ENCODE measurements at places on chromosomes 12 and 14.

GRCh38 chr14:78170203-78170602 is at the start of gene NRXN3:
Gene NRXN3, plus strand, starts transcription at chr14:78170373. Its CDS starts 72,721 bp downstream, at chr14:78243094.
- no peak for DNase-seq

DNA sequence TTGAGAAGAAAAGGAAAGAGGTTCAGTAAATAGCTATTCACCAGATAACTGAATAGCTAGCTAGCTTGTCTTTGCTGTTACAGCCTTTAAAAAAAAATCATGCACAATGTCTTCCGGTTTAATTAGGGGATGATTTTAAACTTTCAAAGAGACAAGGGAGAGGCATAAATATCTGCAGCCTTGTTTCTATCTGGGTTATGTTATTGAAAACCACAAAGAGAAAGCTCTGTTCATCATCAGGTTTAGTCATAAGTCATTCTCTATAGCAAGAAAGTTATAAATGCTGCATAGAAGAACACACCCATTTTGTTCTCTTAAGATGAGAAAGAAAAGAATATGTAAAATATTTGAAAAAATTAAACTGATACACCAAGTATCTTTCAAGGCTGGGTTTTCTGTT is 1046.9 kb downstream of the AACS start:
- no peak for DNase-seq

DNA sequence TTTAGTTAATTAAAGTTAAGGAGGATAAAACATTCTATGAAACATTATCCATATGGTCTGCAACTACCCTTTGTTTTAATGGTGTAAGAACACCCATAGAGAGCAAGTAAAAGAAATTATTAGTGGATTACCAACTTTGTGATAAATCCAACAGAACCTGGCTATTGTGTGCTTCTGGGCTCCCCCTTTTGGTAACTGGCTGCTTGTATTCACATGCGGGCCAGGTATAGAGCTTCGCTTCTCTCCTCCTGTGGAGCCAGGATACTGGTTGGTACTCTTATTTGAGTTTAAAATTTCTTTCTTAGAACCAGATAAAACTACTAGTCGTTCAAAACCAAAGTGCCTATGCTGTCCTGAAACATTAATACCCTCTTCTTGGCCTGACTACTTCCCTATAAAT is 81.0 kb downstream of the PTPRR start:
- no peak for DNase-seq

- no peak for DNase-seq
Measured at GRCh38 chr12:47139000-47139681, 59.4 kb upstream of the AMIGO2 start.

- DNase-seq = no peak
Measured at GRCh38 chr12:4909734-4910501, at the start of gene KCNA1. Gene KCNA1, plus strand, starts transcription at chr12:4909905. Its CDS starts 1,474 bp downstream, at chr12:4911379.

DNA sequence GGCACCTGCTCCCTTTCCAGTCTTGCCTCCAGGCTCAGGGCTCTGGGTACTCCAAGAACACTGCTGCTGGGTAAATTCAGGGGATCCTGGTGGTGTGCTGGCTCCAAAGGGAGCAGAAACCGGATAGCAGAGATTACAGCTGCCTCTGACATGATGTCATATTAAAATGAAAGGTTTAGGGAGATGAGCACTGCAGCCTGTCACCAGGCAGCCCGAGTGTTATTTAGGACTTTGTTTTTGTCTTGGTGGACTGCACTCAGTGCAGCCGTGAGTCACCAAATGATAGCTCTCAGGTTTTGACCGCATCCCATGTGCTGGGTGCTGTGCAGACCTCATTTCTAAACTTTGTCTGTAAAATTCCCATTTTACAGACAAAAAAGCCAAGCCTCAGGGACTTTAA is 266.0 kb upstream of the CRY1 start:
- no peak for DNase-seq

GRCh38 chr12:90235642-90236041 is 527.0 kb upstream of the ATP2B1 start:
- no peak for DNase-seq

DNA sequence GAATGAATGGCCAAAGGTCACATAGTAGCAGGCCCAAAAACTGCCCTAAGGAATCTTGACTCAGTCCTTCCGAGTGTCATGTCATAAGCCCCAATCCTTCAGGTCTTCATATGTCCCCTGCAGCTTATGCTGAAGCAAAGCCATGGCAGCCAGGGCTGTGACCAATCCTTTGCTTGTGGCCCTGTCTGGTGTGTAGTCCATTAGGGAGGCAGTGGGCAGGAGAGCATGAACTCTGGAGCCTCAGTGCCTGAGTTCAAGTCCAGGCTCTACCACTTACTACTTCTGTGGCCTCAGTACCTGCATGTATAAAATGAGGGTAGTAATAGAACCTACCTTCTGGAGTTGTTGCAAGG is 20.3 kb downstream of the PLEKHG3 start:
- no peak for DNase-seq

- no peak for DNase-seq
Measured at GRCh38 chr12:30268041-30268440, 427.6 kb downstream of the IPO8 start.

GRCh38 chr14:68172627-68173026 is 353.0 kb downstream of the RAD51B start:
- DNase-seq = no peak

- DNase-seq = no peak
Measured at GRCh38 chr12:40446385-40446784, 221.6 kb downstream of the LRRK2 start.

DNA sequence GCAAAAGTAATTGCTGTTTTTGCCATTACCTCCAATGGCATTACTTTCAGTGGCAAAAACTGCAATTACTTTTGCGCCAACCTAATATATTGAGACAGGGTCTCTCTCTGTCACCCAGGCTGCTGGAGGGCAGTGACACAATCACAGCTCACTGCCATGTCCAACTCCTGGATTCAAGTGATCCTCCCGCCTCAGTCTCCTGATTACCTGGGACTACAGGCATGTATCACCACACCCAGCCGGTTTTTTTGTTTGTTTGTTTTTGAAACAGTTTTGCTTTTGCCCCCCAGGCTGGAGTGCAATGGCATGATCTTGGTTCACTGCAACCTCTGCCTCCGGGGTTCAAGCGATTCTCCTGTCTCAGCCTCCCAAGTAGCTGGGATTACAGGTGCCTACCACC is 15.7 kb upstream of the KDM2B start:
- DNase-seq = no peak

DNA sequence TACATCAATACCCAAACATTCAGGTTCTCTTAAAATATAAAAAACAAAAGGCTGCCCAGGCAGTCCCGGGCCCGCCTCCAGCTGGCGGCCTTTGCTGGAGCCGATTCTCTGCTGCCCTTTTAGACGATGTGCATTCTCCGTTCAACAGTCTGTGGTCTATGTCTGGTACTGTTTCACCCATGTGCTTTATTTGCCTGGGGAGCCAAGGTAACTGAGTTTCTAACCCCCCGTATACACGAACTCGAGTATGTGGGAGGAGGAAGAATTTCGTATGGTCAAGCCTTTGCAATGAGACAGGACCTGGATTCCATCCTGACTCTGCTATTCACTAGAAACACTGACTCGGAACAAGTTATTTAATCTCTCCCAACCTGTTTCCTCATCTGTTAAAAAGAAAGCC is 54.1 kb upstream of the GPR68 start:
- DNase-seq = no peak

GRCh38 chr12:66903782-66904396 is 225.0 kb upstream of the GRIP1 start:
- no peak for DNase-seq

GRCh38 chr12:110940296-110940695 is 19.9 kb upstream of the MYL2 start:
- no peak for DNase-seq

GRCh38 chr12:55982319-55982936 is 8.6 kb downstream of the RAB5B start:
- DNase-seq = no peak

GRCh38 chr12:26119391-26119989 is 5.3 kb downstream of the BHLHE41 start:
- DNase-seq = no peak

- DNase-seq = no peak
Measured at GRCh38 chr14:34436118-34436905, 25.7 kb downstream of the SPTSSA start.

DNA sequence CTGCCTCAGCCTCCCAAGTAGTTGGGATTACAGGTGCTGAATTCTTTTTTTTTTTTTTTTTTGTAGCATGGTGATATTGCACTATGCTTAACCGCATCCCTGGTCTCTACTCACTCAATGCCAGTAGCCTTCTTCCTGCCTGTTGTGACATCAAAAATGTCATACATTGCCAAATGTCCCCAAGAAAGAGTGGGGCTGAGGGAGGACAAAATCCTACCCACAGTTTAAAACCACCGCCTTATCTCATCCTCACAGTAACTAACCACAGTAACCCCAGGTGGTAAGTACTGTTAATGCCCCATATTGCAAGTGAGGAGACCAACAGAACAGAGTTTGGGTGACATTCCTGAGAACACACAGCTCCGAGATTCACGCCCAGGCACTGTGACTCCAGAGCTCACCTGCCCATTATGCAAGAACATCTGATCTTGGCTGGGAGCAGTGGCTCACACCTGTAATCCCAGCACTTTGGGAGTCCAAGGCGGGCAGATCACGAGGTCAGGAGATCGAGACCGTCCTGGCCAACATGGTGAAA is 19.6 kb downstream of the MORN3 start:
- no peak for DNase-seq

- no peak for DNase-seq
Measured at GRCh38 chr12:1474041-1474573, 120.3 kb downstream of the FBXL14 start.

- DNase-seq = no peak
Measured at GRCh38 chr14:96038558-96038919, 623 bp upstream of the C14orf132 start.

DNA sequence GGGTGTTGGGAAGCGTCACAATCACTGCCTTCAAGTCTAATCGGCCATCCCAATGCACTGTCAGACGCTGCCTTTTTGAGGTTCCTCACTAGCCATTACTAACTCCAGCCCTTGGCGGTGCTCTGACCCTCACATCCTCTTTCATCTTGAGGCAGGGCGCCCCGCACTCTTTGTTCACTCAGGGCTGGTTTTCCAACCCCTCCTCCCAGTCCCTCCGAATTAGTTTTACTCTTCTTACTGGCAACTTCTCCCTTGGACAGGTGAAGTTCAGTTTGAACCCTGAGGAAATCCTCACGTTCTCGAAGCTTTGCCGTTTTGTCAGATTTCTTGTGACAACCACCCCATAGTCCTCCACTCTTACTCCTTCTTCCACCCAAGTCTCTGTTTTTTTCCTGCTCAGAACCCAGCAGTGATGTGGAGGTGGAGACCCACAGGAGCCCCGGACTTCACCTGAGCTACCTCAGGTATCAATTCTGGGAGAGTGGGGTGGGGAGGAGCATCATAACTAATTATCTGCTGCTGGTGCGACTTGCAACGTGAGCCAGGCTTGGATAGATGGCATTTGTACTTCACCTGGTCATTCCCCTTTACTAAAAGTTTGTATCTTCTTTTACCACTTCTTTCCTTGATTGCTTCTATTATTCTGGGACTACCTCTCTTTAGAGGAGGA is 757 bp downstream of the ZC3H10 start:
- no peak for DNase-seq

GRCh38 chr12:105319691-105320209 is 10.7 kb upstream of the C12orf75 start:
- DNase-seq = no peak
